ENCODE measurements at places on chromosomes 7 and 10.

DNA sequence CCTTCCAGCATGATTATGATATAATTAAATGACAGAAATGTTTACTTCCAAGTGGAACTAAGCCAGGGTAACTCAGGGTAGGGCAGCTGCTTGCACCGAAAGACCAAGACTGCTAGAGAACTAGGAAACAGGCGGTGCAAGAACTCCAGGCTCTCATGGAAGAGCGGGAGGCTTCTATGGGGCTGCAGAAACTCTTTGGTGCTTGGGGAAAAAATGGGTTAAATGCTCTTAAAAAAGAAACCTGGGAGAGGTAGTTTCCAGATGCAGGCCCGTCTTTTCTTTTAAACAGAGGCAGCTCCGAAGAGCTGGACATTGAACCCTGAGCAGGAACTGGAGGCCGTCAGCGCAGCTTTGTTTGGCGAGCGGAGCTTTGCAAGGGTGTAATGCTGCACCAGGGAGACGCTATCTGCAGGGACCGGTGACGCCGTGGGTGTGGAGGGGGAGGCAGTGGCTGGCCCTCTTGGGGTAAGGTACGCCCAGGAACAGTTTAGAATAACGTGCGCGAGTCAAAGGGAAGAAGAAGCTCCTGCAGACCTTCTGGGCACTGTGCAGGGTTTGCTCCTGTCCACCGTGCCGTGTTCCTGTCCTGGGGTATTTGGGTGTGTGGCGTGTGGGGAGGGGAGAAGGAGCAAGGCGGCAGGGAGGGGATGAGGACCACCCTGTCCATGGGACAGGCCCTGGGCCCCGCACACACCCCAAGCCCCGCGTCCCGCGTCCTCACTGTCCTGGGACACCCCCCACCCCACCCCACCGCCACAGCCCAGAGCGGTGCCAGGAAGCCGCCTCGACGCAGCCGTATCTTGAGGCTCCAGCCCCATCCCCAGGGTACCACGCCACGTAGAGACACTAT is 59.0 kb downstream of the EGFR start:
- DNase-seq = no peak

GRCh38 chr10:96664563-96664962 is 55.8 kb downstream of the PIK3AP1 start:
- no peak for DNase-seq

- DNase-seq = no peak
These were observed 322.5 kb upstream of the POM121L12 start for GRCh38 chr7:52712938-52713337.

DNA sequence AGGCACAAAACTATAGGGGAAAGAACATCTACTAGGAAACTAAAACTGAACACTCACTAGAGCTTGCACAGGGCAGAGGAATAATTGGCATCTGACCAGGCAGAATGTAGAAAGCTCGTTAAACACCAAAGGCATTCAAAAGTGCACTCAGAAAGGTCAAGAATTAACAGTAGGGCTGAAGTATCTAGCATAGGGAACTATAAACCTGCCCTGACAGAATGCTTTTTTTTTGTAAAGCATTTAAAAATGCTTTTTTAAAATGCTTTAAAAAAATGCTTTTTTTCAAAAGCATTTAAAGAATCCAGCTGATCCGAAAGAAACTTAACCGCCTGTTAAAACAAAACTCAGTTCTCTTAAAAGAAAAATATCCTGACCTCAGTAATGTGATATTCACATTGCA is 74.6 kb upstream of the EGFR start:
- DNase-seq = no peak

DNA sequence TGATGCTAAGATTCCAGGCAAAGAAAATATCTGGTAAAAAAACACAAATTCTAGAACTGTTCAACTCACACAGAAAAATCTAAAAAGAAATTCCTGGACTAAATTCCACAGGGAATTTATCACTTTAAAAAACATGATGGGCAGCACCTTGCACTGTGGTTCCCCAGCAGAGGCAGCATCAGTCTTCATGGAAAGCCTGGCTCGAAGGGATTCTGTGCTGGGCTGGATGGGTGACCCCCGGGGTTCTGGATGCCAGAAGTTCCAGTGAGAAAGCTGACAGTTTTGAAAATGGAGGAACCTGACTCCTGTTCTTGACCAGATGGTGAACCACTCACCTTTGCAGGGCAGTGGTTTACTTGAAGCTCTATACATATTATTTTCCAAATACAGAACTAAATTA is 52.0 kb downstream of the RAB11FIP2 start:
- no peak for DNase-seq

GRCh38 chr10:113340282-113340681 is 212.6 kb upstream of the HABP2 start:
- no peak for DNase-seq

DNA sequence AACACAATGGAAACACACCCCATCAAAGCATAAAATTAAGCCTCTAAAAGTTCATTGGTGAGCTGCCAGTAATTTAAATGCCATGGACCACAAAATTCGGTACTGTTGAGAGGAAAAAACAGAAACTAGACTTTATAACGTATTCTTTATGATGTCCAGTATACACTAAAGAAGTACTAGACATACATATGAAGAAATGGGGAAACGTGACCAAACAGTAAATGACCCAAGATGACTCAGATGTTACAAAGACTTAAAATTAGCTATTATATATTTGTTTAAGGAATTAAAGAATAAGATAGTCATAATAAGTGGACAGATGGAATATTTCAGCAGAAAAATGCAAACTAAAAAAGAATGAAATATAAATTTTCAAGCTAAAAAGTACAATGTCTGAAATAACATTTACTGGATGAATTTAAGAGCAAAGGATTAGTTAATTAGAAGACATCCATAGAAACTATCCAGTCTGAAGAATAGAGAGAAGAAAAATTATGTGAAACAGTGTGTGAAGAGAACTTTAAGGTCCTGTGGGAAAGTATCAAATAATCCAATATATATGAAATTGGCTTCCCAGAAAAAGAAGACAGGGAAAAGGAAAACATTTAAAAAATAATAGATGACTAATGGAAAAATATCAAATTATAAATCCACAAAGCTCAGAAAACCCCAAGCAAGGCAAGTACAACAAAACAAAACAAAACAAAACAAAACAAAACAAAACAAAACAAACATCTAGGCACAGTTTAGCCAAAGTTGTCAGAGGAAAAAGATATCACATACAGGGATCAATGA is 69.4 kb downstream of the SAMD9 start:
- DNase-seq = no peak

DNA sequence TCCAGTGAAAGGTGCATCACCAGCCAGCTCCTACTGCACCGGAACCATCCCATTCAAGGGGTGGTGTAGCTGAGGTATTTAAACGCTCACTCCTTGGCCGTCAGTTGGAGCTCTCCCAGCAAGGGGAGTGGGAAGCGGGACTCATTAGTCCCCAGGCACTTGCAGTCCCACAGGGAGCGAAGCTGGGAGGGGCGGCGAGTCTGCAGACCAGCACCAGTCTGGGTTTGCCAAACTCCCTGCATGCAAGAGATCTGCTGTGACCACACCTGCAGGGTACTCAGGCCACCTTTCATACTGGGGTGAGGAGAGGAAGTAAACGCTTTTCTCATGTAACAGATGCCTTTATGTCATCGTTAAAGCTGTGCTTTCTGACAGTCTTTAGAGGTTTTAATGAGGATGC is 187.9 kb downstream of the PTPRN2 start:
- DNase-seq = no peak

DNA sequence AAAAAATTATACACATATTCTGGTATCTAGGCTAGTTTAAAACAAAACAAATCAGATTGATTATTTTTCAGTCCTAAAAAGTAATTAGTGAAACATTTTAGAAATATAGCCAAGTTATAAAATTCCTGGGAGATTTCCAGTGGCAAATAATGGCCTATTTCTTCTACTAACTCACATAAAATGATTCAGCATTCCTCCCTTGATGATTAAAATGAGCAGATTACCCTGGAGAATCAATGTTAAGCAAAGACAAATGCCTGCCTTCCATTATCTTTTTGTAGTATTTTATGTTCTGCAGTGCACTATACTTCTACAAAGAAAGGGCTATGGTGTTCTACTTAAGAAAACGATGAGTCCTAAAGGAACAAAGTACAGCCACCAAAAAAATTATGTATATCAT is 53.6 kb downstream of the PARD3 start:
- DNase-seq = no peak

DNA sequence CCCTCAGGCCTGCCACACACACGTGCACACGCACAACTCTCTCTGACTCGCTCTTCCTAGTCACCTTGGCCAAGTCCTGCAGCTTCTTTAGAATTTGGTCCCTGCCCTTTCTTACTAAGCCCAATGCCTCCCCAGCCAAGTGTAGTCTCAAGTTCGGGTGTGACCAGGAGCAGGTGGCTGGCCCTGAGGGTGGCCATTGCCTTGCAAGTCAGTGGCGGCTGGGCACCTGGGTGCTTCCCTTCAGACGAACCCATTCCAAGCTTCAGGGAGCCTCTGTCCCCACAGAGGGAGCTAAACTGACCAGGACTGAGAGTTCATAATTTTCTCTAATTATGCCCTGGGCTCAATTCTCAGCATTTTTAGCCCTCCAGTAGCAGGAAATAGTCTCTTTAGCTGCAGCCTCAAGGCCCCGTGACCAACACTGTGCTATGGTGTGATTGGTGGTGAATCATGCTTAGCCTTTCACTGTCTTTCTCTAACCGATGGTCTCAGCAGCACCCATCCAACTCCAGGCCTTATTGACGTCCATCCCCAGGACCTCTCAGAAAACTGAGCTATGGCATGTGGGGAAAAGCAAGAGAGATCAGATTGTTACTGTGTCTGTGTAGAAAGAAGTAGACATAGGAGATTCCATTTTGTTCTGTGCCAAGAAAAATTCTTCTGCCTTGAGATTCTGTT is 34.7 kb upstream of the FXYD4 start:
- DNase-seq = no peak

GRCh38 chr7:35987016-35987415 is 166.0 kb upstream of the EEPD1 start:
- DNase-seq = no peak
